ENCODE measurements at places on chromosomes 13 and 19.

DNA sequence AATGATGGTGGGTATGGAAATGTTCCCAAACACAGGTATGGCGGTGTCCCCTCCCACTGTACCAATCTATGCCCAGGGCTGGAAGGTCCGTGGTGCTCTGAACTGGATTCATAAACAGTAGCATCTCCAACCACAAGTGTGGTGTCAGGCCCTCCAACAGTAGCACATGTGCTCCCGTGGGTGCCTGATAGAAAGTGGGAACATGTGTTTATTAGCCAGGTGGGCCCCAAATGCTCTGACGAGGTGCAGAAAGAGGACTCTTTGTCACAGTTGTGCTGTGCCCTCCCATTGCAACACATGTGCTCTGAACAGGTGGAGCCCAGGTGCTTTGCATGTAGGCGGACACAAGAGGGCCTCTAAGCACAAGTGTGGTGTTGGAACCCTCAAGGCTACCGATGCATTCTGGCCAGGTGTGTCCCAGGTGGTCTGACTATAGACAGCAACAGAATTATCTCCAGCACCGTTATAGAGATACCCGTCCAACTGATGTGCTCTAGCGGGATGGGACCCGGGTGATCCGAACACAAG, 75.4 kb upstream of the ZNF30 start:
- DNase-seq: no peak

GRCh38 chr13:114001331-114002008, 27.6 kb upstream of the C13orf46 start:
- DNase-seq: no peak

DNA sequence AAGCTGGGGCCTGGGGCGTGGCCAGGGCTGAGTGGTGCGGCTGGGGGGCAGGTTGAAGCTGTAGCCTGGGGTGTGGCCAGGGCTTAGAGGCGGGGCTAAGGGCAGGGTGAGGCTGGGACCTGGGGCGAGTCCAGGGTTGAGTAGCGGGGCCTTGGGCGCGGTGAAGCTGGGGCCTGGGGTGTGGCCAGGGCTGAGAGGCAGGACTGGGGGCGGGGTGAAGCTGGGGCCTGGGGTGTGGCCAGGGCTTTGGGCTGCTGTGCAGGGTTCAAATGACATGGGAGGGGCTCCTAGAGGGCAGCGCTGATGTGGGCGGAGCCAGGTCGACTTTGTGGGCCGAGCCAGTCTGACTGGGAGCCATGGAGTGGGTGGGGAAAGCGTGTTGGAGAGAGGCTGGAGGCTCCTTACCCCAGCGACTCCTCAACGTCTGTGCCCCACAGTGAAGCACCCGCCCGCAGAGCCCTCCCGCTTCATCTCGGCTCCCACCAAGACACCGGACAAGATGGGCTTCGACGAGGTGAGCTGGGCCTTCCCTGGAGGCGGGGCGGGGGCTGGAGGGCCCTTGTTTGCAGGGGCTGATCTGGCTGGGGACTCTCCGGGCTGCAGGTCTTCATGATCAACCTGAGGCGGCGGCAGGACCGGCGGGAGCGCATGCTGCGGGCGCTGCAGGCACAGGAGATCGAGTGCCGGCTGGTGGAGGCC, 21.5 kb downstream of the COLGALT1 start:
- DNase-seq: peak; percentile 39

GRCh38 chr13:51258612-51259548, 36.7 kb downstream of the FAM124A start:
- DNase-seq: no peak

GRCh38 chr13:27774169-27774568, 18.1 kb upstream of the GSX1 start:
- DNase-seq: no peak
